ENCODE measurements at places on chromosomes 2 and 18.

DNA sequence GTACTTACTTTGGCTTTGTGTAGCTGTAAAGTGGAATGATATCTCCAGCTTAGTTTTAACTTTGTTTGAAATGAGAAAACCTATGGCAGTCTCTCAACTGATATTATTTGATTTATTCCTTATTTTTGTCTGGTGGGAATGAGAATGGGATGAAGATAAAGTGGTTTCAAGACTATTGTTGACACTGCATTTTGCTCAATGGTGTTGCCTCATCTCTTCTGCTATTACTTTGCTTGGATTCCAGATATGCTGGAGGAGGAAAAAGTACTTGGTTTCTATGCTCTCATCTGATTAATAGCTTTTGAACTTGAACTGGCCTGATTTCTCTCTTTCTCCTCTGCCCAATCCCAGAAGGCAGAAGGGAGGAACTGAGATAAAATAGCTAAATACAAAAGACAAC, 198.2 kb downstream of the CTNNA2 start:
- no peak for DNase-seq

GRCh38 chr2:101518578-101519492, 43.9 kb upstream of the RFX8 start:
- DNase-seq, result peak; percentile 68

DNA sequence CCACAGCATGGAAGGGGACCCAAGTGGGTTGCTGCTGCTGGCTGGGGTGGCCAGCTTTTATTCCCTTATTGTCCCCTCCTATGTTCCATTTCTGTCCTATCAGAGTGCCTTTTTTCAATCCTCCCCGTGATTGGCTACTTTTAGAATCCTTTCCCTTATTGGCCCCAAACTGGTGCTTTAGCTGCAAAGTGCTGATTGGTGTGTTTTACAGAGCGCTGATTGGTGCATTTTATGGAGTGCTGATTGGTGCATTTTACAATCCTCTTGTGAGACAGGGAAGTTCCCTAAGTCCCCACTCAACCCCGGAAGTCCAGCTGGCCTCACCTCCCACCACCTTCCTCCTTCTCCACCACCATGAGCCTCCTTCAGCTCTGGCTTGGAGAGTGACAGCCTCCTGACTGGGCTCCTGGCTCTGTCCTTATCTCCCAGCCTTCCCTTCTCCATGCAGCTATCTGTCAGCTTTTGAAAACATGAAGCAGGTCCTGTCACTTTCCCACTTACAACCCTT, 20.7 kb upstream of the PLB1 start:
- no peak for DNase-seq

- DNase-seq, result peak; percentile 26
These were observed 330.2 kb upstream of the FANCL start for GRCh38 chr2:58571181-58571852.

GRCh38 chr2:67041051-67041450, 356.1 kb upstream of the ETAA1 start:
- DNase-seq, result no peak

DNA sequence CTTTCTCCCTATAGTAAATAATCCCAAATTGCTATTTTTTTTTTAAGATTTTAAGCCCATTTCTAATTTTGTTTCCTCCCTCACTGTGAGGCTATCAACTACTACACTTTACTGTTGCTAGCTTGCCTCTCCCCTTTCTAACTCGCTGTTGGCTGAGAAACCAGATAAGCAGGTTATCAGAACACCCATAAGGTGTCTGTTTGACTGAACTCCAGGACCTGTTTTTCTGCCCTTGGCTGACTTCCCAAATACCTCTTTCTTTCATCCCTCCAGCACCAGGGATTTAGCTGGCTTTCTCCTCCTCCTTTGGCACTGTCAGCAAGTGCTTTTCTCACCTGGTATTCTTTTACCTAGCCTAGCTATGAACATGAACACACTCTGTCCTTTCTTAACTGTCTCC, 11.1 kb downstream of the TRAK2 start:
- DNase-seq, result no peak

DNA sequence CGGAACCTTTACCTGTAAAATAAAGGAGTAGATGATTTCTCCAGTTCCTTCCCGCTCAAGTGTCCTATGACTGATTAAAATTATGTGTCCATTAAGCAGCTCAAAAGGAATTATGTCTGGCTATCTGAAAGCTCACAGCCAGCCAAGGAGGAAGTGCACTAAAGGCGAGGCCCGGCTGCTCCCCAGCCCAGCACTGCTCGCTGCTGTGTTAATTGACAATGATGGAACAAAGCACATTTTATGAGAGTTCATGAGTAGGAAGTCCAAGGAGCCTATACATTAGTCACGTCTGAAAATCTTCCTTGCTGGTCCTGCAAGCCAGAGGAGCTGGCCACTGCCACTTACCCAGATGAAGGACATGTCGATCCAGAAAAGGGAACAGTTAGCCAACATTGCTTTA, 14.3 kb downstream of the TTC32 start:
- no peak for DNase-seq

DNA sequence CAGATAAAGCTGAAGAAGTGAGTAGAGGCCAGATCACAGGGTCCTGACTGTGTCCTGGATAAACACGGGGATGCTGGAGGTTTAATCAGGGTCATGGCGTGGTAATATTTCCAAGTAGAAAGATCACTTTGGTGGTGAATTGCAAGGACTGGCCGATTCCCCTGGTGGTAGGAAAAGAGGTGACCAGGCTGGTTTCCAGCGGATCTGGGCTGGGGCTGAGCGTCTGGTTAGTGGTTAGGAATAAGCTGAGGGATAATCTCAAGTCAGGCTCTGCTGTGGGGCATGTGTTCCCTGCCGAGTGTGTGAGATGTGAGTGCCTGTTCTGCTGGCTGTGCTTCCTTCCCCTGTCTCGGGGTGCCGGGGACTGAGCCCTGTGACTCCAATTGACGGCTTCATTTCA, 484.0 kb downstream of the TSN start:
- DNase-seq, result no peak

DNA sequence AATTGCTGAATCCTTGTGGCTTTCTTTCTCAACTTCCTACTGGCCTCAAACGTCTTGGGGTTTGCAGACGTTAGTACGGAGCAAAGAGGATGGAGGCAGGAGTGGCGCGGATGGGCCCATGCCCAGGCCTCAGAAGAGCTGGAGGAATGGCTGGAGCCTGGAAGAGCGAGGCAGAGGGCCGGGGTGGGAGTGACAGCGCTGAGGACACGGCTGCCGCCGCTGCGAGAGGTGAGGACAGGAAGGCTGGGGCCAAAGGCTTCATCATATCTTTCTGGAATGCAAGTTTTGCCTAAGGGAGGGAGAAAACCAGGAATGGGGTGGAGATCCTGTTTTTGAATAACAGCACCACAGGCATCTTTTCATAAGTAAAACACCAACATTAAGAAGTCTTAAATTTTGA, 178.5 kb upstream of the SESTD1 start:
- DNase-seq, result peak; percentile 58

- no peak for DNase-seq
These were observed 127.2 kb downstream of the FHOD3 start for GRCh38 chr18:36424741-36425142.

DNA sequence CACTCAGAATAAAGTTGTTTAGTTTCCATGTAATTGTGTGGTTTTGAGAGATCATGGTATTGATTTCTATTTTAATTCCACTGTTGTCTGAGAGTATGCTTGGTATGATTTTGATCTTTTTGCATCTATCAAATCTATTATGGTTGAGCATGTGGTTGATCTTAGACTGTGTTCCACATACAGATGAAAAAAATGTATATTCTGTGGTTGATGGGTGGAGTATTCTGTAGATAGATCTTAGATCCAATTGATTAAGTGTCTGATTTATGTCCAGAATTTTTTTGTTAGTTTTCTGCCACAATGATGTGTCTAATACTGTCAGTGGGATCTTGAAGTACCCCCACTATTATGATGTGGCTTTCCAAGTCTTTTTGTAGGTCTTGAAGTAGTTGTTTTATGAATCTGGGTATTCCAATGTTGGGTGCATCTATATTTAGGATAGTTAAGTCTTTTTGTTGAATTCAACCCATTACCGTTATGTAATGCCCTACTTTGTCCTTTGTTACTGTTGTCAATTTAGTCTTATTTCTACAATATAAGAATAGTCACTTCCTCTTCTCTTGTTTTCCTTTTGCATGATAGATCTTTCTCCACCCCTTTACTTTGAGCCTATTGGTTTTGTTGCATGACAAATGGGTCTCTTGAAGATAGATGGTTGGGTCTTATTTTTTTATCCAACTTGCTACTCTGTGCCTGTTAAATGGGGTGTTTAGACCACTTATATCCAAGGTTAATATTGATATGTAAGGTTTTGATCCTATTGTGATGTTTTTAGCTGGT, 101.8 kb downstream of the TRABD2A start:
- DNase-seq, result no peak

- DNase-seq, result no peak
These were observed 85.1 kb downstream of the GREB1L start for GRCh38 chr18:21327101-21327500.

DNA sequence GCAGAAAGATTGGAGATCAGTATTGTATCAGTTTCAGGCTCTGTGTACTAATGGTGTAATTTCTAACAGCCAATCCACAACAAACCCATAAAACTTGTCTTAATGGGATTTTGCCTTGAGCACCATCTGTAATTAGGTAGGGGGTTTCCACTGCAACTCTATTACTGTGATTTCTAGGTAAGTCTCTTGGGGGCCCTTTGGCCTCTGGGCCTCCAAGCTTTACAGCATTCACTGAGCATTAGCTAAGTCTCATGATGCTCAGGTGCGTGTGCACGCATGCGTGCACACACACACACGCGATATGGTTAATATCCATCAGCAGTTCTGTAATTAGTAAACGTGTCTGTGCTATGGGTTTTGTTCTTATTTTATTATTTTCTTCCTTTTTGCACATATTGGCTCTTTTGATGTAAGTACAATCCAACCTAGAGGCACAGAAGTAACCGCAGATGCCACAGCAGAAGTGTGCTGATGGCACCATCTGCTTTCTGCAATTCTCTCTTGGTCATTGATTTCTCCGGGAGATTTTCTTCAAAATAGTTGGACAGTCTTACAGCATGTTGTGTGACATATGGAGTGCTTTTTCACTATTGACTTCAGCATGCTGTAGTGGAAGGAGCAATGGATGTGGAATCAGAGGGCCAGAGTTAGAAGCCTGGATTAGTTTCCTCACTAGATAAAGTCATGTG, 592.0 kb downstream of the LRRTM4 start:
- no peak for DNase-seq

GRCh38 chr2:162509288-162509968, 165.5 kb downstream of the GCA start:
- no peak for DNase-seq

- no peak for DNase-seq
These were observed 3.7 kb upstream of the AFF3 start for GRCh38 chr2:100145893-100146656.

DNA sequence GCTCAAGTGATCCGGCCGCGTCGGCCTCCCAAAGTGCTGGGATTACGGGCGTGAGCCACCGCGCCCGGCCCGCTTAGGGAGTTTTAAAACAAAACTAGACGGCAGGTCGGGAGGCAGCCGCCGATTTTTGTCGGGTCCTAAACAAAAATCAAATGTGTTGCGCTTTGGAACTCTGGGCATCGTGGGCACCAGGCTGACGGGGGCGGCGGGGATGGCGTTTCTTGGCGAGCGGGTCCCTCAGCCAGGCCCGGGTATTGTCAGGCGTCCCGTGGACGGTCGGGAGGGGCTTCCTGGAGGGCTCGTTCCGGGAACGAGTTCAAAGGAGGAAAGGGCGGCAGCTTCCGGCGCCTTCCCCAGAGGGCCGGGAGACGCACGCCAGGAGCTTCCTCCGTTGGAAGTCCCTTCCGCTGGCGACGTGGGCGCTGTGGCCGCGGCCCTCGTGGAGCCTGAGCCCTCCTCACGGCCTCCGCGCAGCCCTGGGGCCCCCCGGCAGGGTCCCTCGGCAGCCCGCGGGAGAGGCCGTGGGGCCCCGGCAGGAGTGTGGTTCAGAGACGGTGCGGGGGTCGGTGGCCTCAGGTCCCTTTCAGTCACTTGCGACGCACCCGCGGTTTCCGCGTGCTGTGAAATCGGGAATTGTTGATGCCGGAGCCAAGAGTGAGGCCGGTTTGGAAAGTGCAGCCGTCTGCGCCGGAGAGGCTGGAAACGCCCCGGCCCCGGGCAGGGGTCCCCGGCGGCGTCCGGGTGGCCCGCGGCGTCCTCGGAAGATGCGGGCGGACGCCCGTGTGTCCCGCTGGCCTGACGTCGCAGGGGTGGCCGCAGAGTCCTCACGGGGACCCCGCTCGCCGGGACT, 59.3 kb downstream of the EMILIN2 start:
- DNase-seq, result peak; percentile 76

GRCh38 chr2:166341426-166341825, 34.3 kb downstream of the SCN9A start:
- DNase-seq, result no peak

GRCh38 chr18:6810191-6810590, 80.7 kb downstream of the ARHGAP28 start:
- no peak for DNase-seq

GRCh38 chr2:12032975-12033374, 286.5 kb downstream of the LPIN1 start:
- peak; percentile 47 for DNase-seq

GRCh38 chr2:143607231-143608062, 478.2 kb downstream of the ARHGAP15 start:
- DNase-seq, result peak; percentile 62

- DNase-seq, result no peak
These were observed 362.5 kb upstream of the ACVR2A start for GRCh38 chr2:147482111-147482895.

DNA sequence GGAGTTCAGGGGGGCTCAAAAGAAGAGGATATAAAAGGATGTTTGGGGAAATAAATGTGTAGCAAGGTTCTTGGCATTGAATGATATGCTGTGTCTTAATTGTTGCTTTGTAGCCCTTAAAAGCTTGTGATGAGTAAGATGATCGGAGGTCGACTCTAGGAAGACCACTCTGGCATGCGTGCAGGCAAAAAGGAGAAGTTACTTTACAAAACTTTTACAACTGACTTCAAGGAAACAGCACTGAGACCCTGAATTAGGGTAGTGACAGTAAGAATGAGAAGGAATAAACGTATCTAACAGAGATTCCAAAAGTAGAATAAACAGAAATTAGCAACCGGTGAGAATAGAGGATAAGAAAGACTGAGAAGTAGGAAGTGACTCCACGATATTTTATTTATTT, 228.7 kb upstream of the TANK start:
- DNase-seq, result no peak

DNA sequence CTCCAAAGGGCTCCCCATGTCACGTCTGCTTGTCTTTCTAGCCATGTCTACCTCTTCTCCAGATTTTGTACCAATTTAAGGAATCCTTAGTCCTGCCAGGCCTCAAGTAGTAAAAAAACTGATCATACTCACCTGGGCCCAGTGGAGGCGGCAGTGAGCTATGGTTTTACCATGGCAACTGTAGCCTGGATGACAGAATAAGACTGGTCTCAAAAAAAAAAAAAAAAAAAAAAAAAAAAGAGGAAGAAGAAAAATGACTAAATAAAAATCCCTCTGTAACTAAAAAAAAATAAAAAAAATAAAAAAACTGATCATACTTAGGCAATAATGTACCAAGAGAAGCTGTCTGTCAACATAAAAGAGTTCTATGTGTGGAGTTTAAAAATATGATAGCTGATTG, 221.6 kb downstream of the NR4A2 start:
- no peak for DNase-seq

All from RPMI7951 (cell line).